ENCODE measurements at places on chromosomes 4 and X.

GRCh38 chr4:90254357-90254756 is 127.2 kb downstream of the CCSER1 start:
- no peak for DNase-seq

GRCh38 chr4:23853986-23854660 is 35.7 kb downstream of the PPARGC1A start:
- DNase-seq, result no peak

DNA sequence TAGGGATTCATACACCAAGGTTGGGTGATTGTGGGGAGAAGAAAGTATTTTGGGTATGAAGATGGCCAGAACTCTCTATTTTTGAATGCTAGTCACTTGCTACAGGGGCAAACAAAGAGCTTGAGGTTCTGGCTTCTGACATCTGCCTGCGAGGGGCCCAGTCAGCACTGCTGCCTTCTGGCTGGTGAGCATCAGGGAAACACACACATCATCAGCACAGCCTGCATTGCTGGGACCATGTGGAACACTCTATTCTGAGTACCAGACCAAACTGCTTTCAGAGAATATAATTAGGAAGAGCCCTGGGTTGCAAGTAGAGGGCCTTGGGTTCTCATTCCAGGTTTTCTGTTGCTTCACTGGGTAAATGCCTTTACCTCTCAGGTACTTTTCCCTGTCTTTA is 14.1 kb downstream of the TRPC5 start:
- DNase-seq, result no peak

DNA sequence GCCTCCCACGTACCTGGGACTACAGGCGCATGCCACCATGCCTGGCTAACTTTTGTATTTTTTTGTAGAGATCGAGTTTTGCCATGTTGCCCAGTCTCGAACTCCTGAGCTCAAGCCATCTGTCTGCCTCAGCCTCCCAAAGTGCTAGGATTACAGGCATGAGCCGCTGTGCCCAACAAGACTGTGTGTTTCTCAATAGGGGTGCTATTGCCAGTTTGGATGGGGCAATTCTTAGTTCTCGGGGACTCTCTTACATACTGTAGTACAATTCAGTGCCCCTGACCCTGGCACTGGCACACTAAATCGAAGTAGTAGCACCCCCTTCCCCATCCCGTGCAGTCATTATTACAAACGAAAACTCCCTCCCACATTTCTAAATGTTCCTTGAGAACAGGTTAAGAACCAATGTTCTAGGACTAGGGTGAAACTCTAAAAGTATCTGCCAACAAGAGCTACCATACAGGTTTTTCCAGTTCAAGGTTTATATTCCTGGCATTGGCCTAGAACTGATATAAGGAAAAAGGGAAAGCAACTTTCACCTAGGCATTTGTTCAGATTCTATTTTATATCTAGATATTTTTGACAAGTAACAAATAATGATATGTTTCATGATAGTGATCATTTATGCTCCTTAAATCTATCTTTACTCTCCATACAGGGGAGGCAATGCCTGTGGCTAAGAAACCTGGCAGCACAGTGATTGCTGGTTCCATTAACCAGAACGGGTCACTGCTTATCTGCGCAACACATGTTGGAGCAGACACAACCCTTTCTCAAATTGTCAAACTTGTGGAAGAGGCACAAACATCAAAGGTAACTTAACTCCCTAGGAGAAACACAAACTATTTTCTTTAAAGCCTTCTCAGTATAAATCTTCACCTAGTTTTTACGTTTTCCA is 50.4 kb upstream of the PGAM4 start:
- DNase-seq, result no peak

- no peak for DNase-seq
These were observed 70.8 kb downstream of the ANXA3 start for GRCh38 chr4:78622253-78622979.

GRCh38 chrX:132216806-132217202 is 2.4 kb downstream of the RAP2C start:
- DNase-seq, result no peak

GRCh38 chr4:19927381-19927780 is 324.3 kb upstream of the SLIT2 start:
- no peak for DNase-seq

GRCh38 chr4:36990128-36990872 is 254.2 kb upstream of the NWD2 start:
- no peak for DNase-seq

- DNase-seq, result no peak
These were observed 118.9 kb upstream of the GK2 start for GRCh38 chr4:79526641-79527565.

GRCh38 chr4:5821665-5822358 is 71.1 kb downstream of the CRMP1 start:
- DNase-seq, result no peak

DNA sequence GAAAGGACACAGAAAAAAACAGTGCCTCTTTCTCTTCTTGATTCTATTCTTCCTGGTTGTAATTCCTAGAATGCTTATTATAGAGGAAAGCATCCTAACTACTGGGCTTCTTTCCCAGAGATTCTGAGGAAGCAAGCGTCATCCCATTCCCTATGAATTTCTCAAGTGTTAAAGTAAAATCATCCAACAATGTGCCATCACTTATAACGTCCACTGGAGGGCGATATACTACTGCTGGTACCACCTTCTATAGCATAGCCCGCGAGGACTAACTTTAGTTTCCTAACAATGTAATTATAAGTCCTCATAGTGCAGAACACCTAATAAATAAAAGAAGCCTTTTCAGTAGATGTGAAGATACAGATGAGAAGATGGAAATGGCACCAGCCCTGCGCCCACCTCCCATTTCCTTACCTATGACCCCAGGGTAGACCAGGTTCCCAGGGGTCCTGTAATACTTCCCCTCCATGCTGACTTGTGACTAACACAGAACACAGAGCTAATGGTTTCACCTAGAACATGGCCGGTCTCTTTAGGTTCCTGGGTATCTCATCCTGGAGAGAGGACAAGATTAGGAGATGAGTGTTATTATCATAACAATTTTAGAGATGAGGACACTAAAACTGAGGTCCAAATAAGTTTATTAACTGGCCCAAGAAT is 4.2 kb downstream of the CENPVL3 start:
- DNase-seq, result no peak

- no peak for DNase-seq
These were observed 45.6 kb downstream of the PPP2R2C start for GRCh38 chr4:6426571-6427438.

All from stimulated activated CD8-positive, alpha-beta memory T cell treated with anti-CD3 and anti-CD28 coated beads, Interleukin-15, amount 100 ng/mL, for 24 hours (primary cell).